Cortex of kidney (tissue), 1 donor: ENCODE measurements at places on chromosomes 7 and 10.

DNA sequence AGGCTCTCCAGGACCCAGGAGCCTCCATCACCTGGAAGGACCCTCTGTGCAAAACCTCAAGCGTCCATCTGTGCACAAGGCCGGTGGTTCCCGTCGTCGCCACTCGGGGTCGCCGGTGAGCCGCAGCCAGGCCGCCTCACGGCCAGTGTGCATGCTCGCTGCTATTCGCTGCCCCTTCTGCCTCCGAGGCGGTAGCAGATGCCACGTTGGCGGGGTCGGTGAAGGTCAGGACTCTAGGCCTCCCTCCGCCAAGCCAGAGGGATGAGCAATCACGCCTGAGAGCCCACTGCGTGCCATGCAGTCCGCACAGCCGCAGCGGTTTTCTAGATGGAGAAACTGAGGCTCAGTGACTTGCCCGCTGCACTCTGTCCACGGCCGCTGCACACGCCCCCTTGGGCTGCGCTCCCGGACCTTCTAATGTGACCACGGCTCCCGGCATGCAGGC, 5.7 kb downstream of the UPK3B start:
- DNase-seq = no peak

- DNase-seq = no peak
Measured at GRCh38 chr10:26291721-26292480, 75.3 kb downstream of the GAD2 start.

GRCh38 chr7:2362385-2363088, 7.9 kb downstream of the EIF3B start:
- no peak for DNase-seq

DNA sequence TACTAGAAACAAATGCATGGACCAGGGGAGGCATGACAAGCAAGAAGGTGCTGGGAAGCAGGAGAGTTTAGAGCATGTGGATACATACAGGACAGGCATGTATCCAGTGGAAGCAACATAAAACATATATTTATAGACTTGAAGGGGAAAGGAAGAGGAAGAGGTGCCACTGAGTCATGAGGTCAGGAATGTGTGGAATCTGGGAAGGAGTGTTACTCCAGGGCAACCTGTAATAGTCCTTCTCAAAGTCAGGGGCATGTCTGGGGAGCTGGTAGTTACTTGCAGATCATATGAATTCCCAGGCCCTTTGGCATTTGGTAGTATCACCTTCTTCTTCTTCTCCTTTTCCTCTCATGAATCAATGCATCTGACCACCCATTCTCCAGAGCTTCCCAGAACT, 246.6 kb downstream of the XPNPEP1 start:
- no peak for DNase-seq

GRCh38 chr7:9776900-9777299, 1196.8 kb upstream of the PHF14 start:
- DNase-seq = no peak

GRCh38 chr10:96238646-96239623, 32.4 kb downstream of the BLNK start:
- DNase-seq = no peak

GRCh38 chr10:24992512-24993133, 23.3 kb downstream of the ENKUR start:
- no peak for DNase-seq

DNA sequence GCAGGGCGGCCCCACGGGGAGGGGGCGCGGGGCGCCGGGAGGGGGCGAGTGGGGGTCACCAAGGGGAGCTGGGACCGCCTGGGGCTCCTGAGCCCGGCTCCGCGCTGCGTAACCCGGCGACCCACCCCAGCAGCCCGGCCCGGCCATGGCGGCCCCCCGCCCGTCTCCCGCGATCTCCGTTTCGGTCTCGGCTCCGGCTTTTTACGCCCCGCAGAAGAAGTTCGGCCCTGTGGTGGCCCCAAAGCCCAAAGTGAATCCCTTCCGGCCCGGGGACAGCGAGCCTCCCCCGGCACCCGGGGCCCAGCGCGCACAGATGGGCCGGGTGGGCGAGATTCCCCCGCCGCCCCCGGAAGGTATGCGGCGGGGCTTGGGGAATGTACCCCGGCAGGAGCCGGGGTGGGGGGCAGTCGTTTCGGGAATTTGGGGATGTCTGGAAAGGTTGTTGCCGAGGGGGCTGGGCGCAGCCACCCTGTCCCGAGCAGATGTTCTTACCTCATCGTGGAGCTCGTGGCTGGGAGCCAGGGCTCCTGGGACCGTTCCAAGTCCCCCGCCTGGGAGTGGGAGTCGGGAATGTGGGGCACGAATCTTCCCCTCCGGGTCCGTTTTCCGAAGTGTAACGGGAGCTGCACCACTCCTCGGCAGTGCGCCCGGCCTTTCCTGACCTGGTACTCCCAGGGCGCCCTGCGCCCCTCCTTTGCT, 431 bp downstream of the ZYX start:
- DNase-seq = no peak

- DNase-seq = no peak
Measured at GRCh38 chr10:97069576-97070362, 116.0 kb downstream of the SLIT1 start.

GRCh38 chr7:106045586-106045985, 66.5 kb downstream of the SYPL1 start:
- DNase-seq = no peak

DNA sequence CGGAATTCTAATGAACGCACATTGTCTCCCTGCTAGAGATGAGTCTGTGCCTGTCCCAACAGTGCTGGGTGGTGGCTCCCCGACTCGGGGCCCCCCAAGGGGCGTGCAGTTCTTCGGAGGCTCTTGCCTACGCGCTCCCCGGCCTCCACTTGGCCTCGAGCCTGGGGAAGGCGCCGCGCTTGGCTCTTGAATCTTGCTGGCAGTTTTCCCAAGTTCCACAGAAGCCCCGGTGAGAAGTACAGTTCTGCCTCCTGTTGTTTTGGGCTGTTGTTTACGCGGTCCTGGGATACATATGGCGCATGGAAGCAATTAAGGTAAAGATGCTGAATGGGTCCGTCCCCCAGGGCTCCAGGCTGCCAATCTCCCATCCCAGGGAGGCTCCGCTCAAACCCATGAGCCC, 32.6 kb upstream of the UNCX start:
- DNase-seq = no peak

DNA sequence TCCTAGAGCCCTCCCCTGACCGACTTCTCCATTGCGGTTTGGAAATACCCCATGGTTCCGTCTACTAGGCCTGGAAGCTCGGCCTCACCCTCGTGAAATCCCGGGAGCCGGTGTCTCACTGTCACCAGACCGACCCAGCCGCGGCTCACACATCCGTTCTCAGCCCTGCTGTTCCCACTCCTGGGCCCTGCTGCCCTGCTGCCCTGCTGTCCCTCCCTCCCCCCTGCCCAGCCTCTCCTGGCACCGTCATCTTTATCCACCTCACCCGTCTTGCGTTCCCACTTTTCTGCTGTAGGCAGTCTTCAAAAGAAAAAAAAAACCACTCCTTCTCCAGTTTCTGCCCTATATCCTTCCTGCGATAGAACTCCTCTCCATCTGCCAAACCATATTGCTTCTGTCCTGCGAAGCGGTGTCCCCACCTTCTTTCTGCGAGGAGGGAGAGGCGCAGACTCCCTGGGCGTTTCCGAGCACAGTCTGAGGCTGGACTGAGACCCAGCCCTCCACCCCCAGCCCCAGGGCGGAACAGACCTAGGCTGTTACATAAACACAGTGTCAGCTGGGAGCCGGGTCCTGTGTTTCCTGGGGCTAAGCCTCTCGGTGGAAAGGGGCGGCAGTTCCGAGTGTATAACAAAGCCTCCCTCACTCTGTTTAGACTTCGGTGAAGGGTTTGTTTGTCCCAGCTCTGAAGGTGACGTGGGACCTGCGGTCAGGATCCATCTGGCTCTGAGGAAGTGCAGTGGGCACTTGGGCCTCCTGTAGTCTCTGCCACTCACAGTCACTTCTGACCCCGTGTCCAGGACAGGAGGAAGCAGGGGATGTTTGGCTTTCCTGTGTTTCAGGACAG, 2.8 kb downstream of the AGAP3 start:
- DNase-seq = no peak

DNA sequence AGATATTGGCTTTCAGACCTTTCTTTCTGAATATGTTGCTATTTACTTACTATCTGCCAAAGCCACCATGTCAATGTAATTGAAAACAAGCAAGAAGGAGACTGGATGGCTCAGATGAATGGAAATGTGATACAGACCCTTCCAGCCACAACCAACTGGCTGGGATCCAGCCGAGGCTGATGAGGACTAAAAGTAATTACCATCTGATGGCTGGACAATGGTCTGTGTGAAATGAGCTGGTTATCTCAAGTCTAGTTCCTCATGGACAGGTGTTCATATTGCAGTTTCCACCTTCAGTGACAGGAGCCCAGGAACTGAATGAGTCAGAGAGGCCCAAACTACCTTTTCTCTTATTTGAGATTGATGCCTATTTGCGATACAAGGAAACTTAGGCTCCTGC, 267.5 kb downstream of the GATA3 start:
- DNase-seq = no peak

DNA sequence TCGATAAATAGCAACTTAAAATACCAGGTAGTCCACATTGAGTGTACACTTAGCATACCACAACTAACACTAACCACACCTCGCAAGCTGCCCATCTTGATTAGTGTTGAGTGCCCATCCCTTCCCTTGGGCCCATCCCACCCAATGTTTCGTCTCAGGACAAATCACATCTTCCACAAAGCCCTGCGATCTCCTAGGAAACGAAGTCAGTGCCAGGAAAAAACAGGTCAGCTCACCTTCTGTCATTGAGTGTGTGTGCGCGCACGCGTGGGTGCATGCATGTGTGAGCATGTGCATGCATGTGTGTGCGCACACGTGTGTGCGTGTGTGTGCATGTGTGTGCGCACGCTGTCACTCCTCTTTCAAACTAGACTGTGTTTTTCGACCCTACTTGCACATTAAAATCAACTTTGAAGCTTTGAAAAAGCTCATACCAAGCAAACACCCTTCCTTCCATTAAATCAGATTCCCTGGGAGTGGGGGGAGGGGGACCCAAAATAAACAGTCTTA, 48.8 kb upstream of the OPALIN start:
- DNase-seq = no peak
